ENCODE measurements at places on chromosomes 13 and 19.

DNA sequence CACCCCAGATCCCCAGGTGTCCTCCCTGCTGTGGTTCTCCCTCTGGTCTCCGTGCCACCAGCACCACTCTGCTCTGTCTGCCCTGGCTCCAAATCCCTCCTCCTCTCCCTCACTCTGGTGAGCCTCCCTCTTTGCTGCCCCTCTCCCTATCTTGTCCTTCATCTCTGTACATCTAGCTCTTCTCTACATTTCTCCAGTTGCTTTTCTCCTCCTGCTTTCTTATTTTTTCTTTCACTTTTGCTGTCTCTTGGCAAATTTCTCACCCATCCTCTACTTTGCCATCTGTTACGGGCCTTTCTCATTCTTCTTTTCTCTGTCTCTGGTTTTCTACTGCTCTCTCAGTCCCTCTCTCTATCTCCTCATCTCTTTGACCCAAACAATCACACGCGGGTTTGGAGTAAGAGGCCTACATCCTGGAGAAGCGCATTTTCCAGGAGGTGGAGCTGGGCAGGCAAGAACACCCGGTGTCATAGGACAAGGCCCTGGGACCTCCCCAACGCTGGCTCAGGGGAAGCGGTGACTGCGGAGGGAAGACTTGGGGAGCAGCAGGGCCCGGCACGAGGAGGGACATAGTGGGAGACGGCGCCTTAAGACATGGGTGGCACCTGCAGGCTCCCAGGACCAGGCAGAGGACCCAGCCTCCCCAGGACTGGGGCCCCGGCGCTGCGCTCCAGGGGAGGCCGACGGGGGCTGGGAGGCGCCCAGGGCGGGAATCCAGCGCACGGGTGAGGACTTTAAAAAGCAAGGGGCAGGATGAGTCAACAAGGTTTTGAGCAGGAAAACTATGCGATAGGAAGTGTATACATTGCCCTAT, 9.9 kb downstream of the ZNF611 start:
- no peak for DNase-seq

GRCh38 chr13:98987275-98987674, 9.4 kb upstream of the DOCK9 start:
- DNase-seq, result no peak

DNA sequence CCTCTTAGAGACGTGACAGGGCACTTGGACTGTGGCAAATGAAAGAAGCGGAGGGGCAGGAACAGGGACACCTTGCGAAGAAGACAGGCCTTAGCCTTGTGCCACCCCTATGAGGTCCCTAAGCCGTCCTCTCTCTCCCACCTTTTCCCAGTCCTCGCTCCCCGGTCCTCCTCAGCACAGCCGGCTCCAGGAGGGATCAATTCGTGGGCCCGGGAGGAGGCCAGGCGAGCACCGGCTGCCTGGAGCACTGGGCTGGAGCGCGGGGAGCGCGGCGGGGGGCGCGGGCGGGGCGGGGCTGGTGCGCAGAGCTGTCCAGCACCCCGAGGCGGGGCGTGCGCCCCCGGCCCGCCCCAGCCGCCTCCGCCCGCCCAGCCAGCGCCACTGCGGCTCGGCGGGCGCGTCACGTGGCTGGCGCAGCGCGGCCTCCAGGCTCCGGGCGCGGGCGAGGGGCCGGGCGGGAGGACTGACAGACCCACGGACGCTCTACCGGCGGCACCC, at the start of gene LRP3:
Gene LRP3 (plus strand): TSS at position 466 of the 498 bp plus-strand sequence. CDS start 456 bp downstream, outside the sequence.
- DNase-seq, result no peak

DNA sequence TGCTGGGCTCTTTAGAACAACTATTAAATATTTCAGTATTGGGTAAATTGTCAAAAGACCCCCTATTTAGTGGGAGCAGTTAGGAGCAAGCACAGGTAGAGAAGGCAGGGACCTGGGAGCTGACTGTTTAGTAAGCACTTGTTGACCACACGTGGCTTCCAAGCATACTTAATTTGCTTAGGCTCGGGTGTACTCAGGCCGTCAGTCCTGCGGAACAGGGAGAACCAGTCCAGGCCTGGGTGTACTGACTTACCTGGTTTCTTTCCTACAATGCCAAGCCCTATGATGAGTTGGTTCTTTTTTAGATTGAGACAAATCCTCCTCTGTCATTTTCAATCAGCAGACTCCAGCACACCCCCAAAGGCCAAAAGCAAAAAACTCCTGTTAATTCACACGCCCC, 90.0 kb downstream of the WDFY2 start:
- no peak for DNase-seq

DNA sequence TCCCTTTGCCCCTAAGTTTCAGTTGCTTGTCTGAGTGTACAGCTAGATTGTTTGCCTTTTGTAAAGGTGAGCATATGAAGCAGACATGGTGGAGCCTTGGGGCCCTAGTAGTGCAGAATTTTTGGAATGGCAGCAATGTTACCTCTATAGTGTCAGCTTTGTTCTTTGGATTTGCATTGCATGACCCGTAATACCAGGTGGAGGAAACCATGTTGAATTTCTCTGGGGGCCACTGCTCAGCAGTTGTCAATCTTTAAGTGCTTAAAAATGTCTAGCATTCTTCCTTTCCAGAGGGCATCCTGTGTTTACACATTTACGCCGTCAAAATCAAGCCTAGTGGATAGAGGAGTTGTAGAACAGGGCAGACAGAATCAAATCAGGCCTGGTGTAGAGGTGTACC, 303.3 kb downstream of the ATP8A2 start:
- DNase-seq, result no peak

DNA sequence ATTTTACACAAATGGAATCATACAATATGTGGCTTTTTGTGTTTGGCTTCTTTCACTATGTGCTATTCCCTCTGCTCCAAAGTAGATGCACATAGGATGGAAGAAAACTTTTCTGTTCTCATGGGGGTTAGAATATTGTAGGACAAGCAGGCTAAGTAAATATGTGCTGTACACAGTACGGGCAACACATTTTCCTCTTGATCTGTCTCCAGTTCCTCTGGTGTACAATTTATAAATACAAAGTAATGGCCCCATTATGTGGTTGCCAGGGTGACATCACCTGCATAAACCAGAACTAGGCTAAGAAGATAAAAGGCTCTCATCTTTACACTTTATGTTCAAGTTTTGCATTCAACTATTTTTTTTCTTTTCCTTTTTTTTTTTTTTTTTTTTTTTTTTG, 41.0 kb upstream of the SOX21 start:
- DNase-seq, result no peak

GRCh38 chr13:31286930-31287329, 87.2 kb downstream of the B3GLCT start:
- DNase-seq, result no peak

- no peak for DNase-seq
These were observed 6.2 kb downstream of the ZC3H4 start for GRCh38 chr19:47107202-47107952.

- DNase-seq, result no peak
These were observed 25.2 kb upstream of the ZNF845 start for GRCh38 chr19:53308339-53308811.

DNA sequence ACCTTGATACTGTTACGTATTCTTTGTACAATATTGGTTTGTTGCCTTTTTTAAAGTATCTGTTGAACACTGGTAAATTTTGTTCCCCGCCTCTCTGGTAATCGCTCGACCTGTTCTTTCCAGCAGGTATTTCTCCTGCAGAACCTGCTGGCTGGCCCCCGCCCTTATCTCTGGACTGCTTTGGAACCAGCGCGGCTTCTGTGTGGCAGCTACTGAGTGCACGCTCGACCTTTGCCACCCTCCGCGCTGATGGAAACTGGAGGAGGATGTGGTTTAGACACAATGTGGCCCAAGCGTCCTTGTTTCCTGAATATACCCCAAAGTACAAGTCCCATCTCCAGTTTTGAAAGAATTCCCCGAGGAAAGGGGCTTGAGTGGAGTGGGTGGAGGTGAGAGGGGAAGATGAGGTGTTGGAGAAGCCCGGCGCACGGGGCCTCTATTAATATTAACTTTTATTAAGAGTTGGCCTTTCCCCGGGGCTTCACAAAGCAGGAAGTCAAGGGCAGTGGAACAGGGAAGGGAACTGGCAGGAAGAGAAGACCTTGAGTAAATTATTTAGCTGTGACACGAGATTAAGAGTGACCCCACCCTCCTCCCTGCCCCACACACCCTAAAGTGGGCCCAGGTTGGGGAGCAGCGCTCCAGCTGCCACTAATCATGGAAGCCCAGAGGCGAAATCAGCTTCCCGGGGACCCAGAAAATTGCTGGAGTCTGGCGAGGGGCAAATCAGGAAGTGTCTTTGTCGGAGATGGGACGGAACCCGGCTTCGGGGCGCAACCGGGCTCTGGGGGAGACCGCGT, 16.0 kb downstream of the CDX2 start:
- DNase-seq, result no peak

GRCh38 chr19:54390942-54391577, 24.2 kb upstream of the TTYH1 start:
- DNase-seq, result peak; percentile 26

DNA sequence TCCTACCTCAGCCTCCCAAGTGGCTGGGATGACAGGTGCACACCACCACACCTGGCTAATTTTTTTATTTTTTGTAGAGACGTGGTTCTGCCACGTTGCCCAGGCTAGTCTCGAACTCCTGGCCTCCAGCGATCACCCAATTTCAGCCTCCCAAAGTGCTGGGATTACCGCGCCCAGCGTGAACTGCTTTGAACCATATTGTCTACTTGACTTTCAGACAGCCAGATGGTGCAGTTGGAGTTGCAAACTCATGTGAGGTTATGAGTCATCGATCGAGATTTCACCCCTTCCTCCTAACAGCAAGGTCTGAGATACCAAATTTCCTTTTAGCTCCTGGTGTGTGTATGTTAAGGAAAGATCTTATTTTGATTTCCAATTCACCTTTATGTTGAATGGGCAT, 2.7 kb downstream of the SLC27A1 start:
- DNase-seq, result peak; percentile 59

GRCh38 chr19:55672418-55672817, 2.6 kb upstream of the EPN1 start:
- DNase-seq, result no peak

DNA sequence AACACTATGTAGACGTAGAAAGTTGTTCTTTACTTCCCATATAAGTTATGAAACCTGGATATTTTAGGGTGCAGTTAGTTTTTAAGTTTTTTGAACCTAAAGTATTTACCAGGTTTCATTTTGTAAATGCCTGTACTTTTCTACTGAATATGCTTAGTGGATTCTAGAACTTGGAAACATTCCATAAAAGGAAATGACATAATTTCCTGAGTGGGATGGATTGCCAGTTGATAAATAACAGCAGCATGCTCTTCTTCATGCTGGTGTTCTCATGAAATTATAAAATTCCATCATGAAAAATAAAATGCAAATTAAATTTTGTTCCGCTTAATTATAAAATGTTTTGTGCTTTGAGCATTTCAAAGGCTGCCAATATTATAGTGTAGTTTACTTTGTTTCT, 362.2 kb upstream of the PCDH20 start:
- no peak for DNase-seq

- no peak for DNase-seq
These were observed 66.9 kb downstream of the MIPEP start for GRCh38 chr13:23822252-23822824.

DNA sequence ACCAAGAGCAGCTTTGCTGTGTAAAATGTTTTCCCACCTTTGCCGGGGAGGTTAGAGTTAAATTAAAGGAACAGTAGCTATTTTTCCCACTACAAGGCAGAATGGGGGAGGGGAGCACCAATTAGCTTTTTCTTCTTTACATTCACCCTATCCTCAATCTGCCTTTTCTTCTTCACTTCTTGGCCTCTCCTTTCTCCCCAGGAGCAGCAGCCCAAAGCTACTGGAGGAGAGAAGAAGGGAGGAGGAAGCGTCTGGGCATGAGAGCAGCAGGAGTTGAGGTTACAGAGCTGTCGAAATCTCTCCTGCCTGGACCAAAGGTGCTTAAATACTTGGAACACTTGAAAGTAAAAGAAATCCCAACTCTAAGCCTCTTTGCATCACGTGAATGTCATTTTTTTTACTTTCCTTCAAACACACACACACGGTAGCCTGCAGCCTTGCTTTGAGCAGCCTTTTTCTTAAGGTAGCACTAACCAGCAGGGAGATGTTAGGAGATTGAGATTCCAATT, 39.0 kb upstream of the WASF3 start:
- DNase-seq, result no peak

DNA sequence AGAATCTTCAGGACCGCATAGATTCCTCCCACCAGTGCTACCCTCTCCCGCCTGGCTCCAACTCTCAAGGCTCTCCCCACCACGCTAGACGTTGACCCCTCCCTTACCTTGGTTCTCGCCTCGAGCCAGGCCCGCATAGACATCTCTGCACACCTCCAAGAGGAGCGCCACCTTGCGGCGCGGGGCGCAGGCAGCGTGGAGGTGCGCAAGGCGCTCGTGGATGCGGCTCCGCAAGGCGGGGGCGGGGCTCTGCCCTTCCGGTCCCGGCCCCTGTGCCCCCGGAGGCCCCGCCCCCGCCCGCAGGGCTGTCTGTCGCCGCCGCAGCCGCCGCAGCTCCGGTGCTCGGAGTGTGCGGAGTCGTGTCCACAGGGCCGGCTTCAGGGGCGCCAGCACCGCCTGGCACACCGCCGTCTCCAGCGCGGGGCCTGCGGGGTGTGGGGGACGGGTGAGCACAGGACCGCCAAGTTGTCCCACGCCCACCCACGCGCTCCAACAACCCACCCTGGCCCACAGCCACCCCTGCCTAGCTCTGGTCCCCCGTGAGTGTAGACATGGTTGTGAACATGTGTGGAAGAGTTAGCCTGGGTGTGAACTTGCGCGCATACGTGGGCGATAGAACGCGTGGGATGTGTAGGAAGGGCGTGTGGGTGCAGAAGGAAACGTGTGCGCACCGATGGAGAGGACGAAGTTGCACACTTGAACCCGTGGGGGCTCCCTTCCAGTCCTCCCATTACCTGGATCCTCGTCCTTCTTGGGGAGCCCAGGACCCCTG, 8.1 kb downstream of the RINL start:
- peak; percentile 36 for DNase-seq

DNA sequence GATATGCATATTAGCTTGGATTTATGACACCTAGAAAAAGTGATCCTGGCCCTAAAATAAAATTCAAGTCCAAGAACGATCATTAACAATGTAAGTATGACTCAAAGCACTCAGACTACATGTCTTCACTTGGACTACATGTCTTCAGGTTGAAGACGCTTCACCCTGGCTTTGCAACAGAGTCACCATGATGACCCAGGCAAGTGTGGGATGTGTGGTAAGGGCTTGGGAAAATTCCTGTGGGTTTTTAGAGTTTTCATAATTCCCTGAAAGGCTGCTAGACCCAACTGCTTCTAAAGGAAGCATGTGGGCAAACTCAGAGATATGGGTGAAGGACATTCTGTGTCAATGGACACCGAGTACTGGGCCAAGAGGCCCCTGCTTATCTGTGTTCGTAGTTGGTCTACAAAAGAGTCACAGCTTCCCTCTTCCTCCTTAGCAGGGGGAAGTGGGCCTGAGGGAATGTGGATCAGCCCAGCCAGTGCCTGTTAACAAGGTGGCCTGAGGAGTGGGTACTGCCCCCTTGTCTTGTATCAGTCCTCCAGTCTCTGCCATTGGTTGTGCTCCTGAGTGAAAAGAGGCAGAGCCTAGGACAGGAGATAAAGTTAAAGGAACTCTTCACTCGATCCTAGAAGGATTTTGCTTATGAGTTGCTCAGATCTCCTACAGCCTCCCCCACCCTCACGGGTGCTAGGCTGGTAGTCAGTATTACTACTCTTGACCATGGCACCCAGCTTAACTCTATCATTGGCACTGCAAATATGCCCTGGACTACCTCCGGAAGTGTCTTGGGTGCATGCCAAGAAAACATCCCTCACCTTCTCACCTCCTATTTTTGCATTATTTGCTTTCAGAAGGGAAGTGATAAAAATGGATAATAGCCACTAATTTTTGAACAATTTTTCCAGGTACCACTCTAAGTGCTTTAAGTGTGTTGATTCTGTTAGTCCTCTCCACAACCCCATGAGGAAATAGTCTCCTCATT, 406.3 kb downstream of the COG6 start:
- DNase-seq, result no peak
